Activated CD4-positive, CD25-positive, alpha-beta regulatory T cell treated with anti-CD3 and anti-CD28 coated beads, Interleukin-2, amount 50 U/mL, for 24 hours (primary cell): ENCODE measurements at places on chromosomes 4 and X.
A peak's percentile ranks its signal among the peaks of the same experiment; 100 is the strongest.

DNA sequence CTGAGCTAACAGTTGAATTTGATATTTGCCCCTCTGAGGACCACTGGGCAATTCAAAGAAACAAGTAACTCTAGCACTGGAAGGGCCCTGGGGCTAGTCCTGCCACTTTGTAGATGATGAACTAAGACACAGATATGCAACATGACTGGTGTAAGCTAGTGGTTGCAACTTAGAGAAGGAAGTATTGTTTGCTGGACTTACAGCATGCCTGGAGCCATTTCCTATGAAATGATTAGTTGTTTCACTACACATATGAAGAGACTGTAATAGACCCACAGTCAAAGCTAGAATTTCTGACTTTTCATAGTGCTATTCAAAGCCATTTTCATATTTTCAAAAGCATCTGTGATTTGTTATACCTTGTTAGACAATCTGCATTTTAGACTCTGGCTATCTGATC is 96.2 kb downstream of the TSPAN7 start:
- no peak for ATAC-seq

- ATAC-seq: no peak
These were observed 113.0 kb downstream of the MMRN1 start for GRCh38 chr4:90007494-90008167.

DNA sequence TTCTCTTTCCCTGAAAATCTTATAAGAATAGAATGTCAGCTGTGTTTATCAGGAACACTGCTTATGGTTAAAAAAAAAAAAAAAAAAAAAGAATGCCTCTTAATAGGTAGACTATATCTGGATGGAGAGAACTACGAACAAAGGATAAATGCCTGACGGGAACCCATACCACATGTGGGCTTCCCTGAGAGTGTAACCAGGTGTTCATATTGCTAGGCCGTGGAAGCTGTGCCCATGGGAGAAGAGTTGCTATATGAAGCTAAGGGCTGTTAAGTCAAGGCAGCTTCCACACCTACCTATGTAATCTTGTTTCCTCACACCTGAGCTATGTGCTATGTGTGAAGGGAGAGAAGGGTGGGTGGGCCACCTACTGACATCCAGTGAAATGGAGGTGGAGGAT is 27.3 kb downstream of the TMEM184C start:
- no peak for ATAC-seq

- no peak for ATAC-seq
These were observed 807 bp downstream of the USP9X start for GRCh38 chrX:41085878-41086626.

- no peak for ATAC-seq
These were observed 145.2 kb downstream of the CORIN start for GRCh38 chr4:47692691-47693090.

DNA sequence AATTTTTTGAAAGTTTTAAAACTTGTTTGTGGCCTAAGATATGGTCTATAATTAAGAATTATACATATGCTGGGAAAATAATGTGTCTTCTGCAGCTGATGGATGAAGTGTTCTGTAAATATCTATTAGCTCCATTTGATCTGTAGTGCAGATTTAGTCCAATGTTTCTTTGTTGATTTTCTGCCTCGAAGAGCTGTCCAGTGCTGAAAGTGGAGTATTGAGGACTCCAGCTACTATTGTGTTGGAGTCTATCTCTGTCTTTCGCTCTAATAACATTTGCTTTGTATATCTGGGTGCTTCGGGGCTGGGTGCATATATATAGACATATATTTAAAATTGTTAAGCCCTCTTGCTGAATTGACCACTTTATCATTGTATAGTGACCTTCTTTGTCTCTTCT is 2127.3 kb downstream of the PCDH7 start:
- no peak for ATAC-seq

DNA sequence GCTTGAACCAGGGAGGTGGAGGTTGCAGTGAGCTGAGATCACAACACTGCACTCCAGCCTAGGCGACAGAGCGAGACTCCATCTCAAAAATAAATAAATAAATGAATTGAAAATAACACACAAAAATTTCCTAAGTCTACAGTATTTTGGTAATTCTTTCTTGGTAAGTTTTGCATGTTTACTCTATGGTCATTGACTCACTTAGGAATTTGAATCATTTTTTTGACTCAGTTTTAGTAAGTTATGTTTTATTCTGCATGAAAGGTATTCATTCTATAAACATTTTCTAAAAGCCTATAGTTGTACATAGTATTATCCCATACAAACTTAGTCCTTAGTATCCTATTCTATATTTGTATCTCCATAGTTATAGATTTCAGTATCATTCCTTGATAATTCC is 772.9 kb upstream of the SLIT2 start:
- no peak for ATAC-seq

GRCh38 chrX:136268051-136269048 is 17.1 kb upstream of the MAP7D3 start:
- ATAC-seq: peak; percentile 51

DNA sequence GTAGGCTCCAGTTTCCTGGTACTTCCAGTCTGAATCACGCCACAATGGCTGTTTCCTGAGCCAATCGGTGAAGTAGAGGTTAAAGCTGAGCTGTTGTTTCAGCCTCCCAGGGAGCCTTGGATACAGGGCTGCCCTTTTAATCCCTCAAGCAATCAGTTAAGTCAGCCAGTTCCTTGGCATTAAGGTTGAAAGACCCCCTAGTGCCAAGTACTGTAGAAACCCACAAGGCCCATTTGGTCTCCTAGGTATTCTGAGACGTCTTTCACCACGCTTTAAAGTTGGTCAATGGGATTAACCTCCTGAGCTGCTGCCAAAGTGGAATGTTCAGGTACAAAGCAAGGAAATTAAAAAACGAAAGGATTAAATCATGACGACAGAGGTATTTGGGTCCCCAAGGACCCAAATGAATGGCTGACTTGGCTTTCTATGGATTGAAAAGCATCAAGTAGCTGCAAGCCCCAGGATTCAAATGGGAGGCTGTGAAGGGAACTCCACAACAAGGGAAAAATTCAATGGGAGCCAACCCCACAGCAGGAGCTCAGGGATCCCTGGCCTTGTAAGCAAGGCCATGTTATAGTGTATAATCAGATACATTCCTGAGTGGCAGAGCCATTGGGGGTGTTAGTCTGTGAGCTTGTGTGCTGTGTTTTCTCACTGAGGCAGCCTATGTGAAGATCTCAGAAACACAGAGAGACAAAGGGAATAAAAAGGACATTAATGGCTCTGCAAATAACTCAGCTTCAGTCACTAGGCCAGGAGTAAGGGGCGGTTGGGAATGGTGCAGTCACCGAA is 86.0 kb downstream of the ATG4A start:
- no peak for ATAC-seq

DNA sequence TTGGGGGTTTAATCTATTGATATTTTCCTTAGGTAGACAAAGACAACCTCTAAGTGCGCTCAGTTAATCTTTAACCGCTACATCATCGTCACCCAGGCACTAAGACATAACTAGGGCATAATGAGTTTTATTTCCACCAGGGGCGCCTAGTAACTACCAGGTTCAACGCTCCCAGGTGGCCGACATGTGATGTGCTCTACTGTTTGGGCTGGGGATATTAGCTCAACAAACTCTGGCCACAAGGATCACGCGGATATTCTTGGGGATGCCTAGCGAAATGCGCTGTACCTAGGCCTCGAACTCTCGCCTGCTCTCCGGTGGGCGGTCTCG is 915 bp upstream of the RAB33B start:
- peak; percentile 46 for ATAC-seq

DNA sequence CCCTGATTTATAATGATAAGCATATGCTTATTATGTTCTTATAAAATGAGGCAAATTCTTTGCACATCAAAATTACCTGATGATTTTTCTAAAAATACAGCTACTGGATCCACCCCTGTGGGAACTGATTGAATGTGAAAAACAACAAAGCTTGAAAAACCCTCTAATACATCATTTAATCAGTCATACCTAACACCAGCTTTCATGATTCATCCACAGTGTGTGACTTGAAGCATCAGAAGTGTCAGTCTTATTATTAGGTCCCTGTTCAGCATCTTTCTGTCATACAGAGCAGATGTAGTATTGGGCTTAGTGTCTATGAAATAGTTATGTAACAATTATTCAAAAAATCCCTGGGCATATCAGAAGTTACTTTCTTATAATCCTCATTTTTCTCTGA is 671.3 kb upstream of the GALNT7 start:
- ATAC-seq: no peak

GRCh38 chr4:108270466-108271450 is 102.0 kb upstream of the LEF1 start:
- no peak for ATAC-seq

DNA sequence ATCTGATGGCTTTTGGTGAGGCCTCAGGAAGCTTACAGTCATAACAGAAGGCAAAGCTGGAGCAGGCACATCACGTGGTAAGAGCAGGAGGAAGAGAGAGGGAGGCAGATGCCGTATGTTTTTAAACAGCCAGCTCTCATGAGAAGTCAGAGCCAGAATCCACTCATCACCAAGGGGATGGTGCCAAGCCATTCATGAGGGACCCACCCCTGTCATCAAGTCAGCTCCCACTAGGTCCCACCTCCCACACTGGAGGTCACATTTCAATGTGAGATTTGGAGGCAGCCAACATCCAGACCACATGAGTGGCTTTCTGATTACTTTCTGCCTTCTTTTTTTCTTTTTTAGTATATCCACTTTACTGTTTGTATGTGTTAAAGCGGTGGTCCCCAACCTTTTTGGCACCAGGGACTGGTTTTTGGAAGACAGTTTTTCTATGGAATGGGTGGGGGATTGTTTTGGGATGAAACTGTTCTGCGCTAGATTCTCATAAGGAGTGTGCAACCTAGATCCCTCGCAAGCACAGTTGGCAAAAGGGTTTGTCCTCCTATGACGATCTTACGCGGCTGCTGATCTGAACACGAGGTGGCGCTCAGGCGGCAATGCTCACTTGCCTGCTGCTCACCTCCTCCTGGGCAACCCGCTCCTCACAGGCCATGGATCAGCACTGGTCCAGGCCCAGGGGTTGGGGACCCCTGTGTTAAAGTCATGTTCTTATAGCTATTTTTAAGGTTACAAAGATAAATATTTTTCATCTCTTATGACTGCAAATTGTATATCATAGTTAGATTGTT is 61.7 kb downstream of the SLIT2 start:
- no peak for ATAC-seq

DNA sequence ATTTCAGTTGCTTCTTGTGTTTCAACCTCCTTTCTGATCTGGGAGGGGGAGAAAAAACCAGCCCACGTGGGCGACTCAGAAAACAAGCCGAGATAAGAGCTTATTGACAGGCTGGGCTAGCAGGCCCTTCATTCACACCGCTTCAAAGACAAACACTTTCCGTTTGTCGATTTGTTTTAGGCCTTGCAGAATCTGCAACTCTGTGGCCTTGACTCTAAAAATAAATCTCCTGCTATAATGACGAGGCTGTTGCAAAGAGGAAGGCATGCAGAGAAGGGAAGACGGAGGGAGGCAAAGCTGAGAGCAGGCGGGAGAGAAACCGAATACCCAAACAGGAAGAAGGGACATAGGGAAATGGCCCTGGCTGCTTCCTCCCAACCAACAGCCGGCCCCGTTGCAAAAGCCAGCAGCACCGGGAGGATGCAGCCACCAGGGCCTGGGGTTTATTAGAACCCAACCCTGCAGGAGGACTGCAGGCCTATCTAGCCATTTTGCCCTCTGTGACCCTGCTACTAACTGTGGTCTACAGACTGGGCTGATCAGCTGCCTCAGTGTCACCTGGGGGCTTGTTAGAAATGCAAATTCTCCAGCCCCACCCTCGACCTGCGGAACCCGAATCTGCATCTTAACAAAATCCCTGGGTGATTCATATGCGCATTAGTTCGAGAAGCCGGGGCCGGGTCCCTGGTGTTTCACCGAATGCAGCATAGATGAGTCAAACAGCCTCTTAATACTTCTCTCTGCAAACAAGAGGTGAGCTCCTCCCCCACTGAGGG is 325.5 kb downstream of the BCOR start:
- ATAC-seq: peak; percentile 89

- ATAC-seq: peak; percentile 22
These were observed 1.2 kb downstream of the BCOR start for GRCh38 chrX:40096395-40097091.

DNA sequence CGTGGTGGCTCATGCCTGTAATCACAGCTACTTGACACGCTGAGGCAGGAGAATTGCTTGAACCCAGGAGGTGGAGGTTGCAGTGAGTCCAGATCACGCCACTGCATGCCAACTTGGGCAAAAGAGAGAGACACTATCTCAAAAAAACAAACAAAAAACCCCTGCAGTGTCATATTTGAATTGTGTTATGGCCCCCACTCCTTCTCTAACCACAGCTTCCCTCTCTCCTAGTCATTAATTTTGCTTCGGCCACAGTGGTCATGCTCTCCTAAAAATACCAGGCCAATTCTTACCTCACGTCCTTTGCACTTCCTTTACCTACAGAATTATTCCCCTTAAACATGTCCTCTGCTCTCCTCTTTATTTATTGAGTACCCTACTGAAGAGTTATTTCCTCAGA is 206.1 kb downstream of the PPP3CA start:
- no peak for ATAC-seq

- ATAC-seq: no peak
These were observed 14.0 kb upstream of the MFAP3L start for GRCh38 chr4:170040031-170040680.

- ATAC-seq: no peak
These were observed 4.8 kb upstream of the MXRA5 start for GRCh38 chrX:3351276-3351675.

- no peak for ATAC-seq
These were observed 977 bp upstream of the RBBP7 start for GRCh38 chrX:16870862-16871815.

DNA sequence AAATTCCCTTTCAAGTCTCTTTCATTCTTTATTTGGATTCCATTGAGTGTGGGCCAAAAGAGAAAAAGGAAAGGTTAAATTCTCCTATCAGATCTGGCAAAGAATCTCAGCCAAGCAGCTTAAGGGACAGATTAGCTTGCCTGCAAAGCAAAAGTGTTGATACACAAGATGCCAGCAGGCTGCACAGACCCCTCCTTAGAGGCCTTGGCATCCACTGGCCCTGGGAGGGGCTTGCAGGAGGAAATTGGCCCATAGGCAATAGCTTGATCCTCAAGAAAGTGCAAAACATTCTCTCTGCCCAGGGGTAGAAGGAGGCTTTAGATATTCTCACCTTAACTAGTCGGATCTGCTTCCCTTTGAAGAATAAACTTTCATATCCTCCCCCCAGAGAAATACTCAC is 300.4 kb upstream of the CPEB2 start:
- ATAC-seq: no peak

DNA sequence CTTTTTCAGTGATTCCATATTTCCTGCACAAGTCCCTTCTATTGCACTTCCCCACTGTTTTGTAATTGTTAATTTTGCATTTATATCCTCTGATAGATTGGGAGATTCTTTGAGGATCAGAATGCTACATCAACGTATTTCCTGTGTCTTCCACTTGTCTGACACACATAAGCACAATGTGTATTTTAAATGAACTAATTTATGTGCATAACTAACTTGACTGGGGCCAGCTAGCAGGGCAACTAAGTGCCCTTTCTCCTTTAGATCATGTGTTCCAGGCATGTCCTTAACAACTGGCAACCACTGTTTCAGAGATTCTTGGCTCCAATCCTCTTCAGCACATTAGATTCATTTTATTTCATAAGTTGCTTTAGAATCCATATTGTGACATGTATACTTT is 15.7 kb upstream of the UCP1 start:
- no peak for ATAC-seq
